Stimulated activated CD8-positive, alpha-beta memory T cell treated with anti-CD3 and anti-CD28 coated beads, Interleukin-7, amount 100 ng/mL, for 1 hour (primary cell): ENCODE measurements at places on chromosomes 16 and 17.

GRCh38 chr16:65787921-65788320, 578.6 kb upstream of the CDH5 start:
- no peak for DNase-seq

DNA sequence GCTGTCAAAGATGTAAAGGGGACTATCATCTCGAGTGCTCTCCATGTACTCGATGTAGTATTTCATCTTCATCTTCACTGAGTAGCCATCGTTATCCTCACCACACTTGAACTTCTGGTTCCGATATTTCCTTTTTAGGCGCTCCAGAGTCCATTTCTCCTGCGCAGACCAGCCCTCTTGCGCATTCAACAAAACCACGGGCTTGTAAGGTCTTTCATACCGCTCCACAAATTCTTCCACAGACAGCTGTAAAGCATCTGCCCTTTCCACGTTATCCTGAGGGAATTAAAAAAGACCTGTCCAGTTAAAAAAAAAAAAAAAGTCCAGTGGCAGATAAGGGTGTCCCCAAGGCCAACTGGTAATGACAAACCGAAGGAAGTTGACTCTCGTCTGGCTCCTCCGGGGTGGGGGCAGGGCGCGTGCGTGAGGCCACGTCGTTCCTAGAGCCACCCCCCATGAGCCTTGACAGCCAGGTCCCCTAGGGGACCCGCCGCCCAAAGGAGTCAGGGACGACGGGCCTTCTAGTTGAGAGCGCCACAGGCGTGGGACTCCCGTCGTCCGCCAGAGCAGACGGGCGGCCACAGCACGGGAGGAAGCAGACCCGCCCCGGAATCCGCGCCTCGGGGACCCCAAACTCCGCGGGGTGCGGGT, 701 bp downstream of the JMJD6 start:
- DNase-seq: peak; percentile 27

DNA sequence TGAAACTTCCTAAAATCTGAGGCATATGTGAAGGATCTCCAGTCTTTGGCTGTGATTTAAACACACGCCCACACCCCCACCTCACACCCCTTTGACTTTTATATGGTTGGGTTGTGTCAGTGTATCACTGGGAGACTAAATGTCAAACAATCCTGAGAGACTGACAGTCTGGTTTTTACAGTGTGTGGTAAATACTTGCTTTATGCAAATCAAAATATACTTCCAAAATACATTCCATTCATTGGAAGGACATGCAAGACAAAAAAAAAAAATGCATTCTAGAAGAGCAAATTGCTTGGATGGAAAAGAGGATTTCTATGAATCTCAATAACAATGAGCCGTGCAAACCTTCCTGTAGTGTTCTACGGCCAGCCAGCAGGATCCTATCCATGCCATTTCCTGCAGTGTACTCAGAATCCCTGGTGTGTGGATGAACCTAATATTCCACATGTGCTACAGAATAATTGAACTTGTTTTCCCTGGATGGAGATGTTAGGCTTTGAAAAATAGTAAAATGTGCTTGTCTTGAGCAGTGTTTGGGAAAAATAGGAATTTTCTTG, 602.1 kb upstream of the GOT2 start:
- DNase-seq: no peak

DNA sequence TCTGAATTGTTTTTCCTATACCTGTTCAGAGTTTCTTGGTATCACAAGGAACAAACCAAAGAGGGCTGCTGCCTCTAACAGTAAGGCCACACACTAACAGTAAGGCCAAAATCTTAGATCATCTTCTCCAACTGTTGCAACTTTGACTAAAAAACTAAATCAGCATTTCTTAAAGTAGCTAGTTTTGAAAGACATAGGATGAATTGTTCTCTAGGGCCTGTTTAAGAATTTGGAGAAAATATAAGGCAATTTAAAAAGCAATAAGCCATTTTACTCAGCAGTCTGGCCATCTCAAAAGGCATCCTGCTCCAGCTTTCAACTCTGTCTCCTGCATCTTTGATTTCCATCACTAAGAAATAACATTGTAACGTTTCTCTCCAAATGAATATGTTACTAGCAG, 105.0 kb upstream of the MON1B start:
- no peak for DNase-seq

DNA sequence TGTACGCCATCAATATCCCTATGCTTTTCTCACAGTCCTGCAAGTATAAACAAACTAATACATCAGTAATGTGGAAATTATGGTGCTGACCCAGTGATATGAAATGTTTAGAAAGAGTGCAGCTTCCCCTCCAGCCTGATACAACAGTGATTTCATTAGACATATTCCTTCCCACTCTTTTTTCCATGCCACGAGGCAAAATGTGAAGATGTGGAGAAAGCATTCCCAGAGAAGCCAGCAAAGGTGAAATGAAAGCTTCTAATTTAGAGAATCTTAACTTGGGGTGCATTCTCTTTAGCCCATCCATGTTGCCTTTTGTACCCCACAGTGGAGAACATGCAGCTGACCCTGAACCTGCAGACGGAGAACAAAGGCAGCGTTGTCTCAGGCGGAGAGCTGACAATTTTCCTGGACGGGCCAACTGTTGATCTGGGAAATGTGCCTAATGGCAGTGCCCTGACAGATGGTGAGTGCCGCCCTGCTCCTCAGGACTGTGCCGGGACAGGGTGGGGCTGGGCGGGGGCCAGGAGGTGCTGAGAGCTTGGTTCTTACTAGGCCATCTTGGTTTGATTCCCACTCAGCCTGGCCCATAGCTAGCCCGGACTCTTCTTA, 77.8 kb downstream of the WWP2 start:
- DNase-seq: no peak

DNA sequence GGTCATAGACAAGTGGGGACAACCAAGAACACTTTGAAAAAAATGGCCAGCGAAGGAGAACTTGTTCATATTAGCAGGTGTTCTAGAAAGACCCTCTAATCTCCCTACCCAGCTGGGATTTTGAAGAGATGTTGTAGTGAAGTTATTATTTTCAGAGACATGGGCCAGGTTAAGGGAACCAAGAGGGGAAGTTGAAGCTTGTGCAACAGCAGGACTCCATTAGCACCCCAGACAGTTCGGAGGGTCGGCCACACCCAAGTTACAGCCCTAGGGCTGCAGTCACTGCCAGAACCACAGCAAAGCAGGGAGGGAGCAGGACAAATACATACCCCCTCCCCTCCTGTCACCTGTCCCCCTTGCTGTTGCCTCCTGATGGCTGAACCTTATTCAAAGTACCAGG, 42.3 kb downstream of the WSB1 start:
- no peak for DNase-seq

- no peak for DNase-seq
Measured at GRCh38 chr17:13475574-13476223, 126.0 kb downstream of the HS3ST3A1 start.

GRCh38 chr16:29848420-29849297, 14.4 kb downstream of the CDIPT start:
- DNase-seq: peak; percentile 61

GRCh38 chr17:49815761-49816281, 27.3 kb downstream of the KAT7 start:
- DNase-seq: no peak

DNA sequence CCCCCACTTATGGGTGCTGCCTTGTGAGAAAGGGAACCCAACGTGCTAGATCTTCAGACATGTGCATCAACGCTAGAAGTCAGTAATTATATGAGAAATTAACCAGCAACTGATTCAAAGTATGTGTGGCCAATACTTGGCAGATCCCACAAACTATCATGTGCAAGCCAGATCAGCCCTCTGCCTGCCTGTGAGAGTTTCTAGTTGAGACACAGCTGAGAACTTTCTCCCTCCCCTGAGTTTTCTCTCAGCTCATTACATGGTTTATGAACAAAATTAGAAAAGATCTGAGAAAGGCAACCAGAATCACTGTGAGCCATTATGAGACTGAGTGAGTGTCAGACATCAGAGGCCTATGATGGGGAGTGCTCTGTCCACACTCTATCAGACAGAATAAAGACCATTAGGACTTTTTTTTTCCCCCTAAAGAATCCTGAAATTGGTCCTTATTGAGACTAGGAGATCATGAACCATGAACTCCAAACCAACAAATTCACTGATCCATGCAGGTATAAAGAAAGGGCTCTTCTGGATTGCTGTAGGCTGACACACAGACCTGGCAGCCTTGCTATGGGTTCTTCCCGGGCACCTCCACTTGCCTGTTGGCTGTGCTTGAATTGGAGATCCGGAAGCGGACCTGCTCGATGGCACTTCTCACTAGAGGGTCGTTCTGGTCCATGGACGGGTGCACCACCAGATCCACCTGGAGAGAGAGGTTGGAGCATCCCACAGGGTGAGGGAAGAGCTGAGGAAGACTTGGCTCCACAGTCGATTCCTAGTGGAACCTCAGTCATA, 51.5 kb downstream of the GTF3C1 start:
- no peak for DNase-seq

DNA sequence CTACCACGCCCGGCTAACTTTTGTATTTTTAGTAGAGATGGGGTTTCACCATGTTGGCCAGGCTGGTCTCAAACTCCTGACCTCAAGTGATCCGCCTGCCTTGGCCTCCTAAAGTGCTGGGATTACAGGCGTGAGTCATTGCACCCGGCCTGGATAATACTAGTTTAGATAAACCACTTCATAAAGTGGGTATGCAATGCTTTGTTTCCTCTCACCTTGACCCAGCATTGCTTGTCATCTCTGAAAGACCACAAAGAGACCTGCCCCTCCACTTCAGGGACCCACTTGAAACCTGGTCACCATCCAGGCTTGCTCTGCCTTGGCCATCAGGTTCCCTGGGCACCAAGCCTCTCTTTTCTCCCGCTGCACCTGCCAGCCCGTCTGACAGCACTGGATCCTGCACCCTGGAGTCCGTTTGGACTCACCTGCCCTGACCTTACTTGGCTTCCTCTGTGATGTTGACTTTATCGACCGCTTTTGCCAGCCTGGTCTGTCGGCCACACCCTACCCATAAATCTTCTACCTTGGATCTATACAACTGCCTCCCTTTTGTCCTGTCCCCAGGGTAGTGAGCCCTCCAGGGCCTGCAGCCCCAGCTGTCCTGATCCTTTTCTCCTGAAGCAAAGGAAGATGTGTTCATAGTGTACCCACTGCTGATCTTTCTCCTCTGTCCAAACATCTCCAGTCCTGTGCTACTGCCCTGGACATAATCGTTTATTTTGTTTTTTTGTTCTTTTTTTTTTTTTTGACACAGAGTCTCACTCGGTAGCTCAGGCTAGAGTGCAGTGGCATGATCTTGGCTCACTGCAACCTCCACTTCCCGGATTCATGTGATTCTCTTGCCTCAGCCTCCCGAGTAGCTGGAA, 12.7 kb upstream of the ZG16 start:
- no peak for DNase-seq

GRCh38 chr16:14148016-14148415, 76.9 kb downstream of the MRTFB start:
- no peak for DNase-seq

GRCh38 chr16:15894571-15895374, 6.4 kb upstream of the CEP20 start:
- DNase-seq: no peak
